ENCODE measurements at places on chromosomes 6 and 20.
A peak's percentile ranks its signal among the peaks of the same experiment; 100 is the strongest.

DNA sequence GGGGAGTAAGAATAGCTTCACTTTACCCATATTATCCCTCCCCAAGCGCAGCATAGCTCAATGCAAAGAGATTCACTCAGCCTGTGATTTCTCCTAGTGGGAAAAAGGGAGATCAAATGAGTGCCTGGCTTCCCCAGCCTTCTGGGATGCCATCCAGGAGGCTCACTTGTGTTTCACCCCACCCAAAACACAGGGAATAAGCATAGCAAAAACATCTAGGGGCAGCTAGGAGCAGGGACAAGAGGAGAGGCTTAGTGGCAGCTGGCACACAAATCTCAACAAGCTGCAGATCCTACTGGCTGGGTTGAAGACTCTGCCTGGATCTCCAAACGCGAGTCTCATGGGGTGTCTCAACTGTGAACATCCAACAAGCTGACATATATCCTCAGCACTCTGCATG is 715.8 kb downstream of the RNF144B start:
- no peak for DNase-seq

GRCh38 chr20:1534526-1534925 is 23.0 kb downstream of the SIRPD start:
- DNase-seq: no peak

- DNase-seq: no peak
Observed at GRCh38 chr6:82597201-82597600, 233.6 kb downstream of the TPBG start.

GRCh38 chr6:56637640-56638039 is 5.0 kb downstream of the DST start:
- peak; percentile 54 for DNase-seq

GRCh38 chr20:19048995-19049501 is 163.4 kb upstream of the SLC24A3 start:
- DNase-seq: no peak

- DNase-seq: peak; percentile 56
Observed at GRCh38 chr20:23049201-23050075, at the start of gene THBD. THBD (minus strand) TSS chr20:23049672; CDS start chr20:23049504, 168 bp downstream.

DNA sequence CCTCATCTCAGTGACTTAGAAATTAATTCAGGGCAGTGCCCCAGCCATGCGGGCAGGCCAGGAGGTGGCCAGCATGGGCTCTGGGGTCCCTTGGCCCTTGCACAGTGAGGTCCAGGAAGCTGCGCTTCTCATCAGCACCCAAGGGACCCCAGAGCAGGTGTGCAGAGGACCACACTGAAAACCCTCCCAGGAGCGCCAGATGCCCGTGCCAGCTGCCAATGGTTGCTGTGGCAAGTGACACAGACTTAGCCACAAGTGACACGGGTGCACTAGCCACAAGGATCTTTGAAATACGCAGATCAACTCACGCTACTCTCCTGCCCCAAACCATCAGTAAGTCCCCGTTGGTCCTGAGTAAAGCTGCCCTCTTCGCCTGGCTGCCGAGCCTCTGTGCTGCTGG is 88.1 kb downstream of the ERMARD start:
- no peak for DNase-seq

DNA sequence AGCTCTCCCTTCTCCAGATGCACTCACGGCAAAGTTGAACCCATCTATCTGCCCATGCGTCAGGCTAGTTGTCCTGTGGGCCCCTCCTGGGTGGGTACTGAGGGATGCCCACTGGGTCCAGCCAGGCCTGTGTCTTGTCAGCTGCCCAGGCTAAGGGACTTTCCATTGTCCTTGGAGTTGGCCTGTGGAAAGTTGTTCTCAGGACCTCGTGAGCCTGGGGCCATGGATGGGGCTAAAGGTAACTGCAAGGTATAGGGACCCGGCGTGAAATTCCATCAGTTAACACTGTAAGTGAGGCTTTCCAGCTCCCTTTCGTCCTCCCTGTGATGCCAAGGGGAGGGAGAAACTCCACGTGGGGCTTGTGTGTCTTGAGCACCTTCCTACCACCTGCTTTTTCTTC is 126.5 kb downstream of the CEBPB start:
- no peak for DNase-seq
